ENCODE measurements at places on chromosomes 5 and 9.

DNA sequence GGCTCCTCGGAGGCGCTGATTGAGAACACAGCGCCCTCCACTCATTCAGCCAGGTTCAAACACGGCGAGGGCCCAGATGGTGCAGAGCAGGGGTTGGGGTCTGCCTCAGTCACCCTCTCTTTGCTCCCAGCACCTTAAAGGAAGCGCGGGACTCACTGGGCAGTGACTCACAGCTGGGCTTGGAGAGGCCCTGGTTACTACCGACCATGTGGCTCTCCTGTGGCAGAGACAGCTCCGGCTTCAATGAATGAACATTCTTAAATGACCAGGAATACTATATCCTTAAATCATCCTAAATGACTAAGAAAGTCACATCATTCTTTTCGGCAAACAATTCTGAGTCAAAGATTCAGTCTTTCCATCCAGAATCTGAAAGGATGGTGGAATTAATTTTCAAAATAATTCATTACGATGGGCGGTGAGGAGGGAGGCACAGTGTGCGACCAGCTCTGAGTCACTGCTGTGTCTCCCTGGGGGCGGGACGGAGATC, 1.6 kb upstream of the INPP5E start:
- no peak for DNase-seq

DNA sequence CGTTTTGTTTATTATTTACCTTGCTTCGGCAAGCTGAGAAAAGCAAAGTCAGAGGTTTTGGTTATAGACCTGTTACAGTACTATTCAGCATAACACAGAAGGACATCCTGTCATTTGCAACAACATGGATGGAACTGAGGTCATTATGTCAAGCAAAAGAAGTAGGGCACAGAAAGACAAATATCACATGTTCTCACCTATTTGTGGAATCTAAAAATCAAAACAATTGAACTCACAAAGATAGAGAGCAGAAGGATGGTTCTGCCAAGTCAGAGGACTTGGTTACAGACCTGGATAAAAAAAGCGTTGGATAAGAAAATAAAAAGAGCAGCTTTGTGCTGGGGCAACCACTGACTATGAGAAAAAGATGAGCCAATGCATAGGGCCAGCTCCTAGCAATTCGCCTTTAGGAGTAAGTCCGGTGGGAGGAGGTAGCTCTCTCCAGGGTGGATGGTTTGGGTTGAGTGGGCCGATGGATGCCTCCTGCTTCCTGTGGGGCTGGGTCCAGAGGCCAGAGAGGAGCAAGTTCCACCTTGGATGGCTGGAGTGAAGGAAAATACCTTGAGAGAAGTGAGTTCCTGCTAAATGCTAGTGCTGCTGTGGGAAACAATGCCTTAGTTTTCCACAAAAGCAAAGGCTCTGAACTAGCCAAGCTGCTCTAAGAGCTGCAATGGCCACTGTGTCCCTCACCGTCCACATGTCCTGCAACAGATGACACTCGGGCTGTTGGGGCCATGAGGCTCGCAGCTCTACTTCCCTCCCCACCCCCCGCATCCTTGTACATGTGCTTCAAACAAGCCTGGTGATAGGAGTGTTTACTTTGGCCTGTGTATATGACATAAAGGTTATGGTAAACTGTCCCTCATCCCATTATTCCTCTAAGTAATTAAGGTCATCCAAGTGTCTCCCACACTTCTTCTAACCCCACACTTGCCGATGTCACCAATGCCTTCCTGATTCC, 38.4 kb downstream of the ACOT12 start:
- DNase-seq, result no peak

GRCh38 chr5:72226950-72227349, 93.1 kb downstream of the MRPS27 start:
- no peak for DNase-seq

DNA sequence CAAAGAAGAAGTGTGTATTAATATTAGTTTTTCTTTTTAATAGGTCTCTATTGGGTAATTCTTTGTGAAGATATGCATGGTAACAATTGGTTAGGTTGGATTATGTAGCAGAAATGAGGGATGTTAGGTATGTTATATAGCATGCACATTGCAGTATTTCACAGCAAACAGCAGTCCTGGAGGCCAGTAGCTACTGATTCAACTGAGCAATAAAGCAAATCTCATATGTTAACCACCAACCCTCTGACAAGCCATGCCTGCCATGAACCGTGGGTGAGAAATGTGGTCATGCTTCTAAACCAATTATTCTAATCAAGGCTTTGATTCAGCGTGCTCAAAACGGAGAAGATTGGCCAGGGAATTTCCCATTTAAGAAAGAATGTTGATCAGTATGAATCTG, 313.0 kb upstream of the CDH6 start:
- DNase-seq, result no peak

DNA sequence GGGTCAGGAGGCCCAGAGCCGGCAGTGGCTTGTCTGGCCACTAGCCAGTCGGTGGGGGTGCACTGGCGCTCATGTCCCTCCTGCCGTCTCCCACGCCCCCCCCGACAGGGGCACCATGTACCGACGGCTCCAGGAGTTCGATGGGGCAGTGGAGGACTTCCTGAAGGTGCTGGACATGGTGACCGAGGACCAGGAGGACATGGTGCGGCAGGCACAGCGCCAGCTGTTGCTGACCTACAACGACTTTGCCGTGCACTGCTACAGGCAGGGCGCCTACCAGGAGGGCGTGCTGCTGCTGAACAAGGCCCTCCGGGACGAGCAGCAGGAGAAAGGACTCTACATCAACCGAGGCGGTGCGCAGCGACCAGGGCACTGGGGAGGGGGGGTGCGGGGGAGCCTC, 8.1 kb downstream of the TTC16 start:
- no peak for DNase-seq

DNA sequence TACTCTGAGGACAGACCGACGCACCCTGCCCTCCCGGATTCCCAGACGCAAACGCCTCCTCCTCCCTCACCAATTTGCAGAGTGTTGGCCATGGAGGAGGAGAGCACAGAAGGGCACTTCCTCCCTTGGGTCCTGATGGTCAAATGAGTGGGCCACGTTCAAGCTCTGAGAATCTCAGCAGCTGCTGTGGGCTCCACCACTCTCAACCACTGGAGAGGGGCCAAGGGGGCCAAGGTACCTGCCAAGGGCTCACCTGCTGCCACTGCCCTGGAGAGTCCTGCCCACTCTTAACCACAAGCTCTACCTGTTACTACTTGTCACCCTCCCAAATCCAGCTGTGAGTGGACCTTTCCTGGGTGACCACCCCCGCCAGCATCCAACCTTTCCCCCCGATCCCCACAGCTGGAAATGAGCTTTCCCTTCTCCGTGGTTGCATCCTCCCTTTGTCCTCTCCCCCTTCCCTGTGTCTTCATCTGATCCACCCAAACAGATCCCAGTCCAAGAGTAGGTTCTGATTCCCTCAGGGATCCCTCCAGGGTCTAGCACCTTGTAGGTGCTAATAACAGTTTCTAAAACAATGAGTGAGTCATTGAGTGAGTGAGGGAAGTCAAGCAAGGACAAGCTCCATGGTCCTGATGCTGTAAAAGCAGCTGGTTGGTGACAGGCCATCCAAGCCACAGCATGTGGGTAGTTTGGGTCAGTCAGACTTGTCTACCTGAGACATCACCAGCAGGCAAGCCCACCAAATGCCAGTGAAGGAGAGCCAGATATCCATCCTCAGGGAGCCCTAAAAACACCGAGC, 69.7 kb downstream of the FAM114A2 start:
- DNase-seq, result no peak

GRCh38 chr5:179268399-179268952, 76.8 kb downstream of the ADAMTS2 start:
- no peak for DNase-seq

DNA sequence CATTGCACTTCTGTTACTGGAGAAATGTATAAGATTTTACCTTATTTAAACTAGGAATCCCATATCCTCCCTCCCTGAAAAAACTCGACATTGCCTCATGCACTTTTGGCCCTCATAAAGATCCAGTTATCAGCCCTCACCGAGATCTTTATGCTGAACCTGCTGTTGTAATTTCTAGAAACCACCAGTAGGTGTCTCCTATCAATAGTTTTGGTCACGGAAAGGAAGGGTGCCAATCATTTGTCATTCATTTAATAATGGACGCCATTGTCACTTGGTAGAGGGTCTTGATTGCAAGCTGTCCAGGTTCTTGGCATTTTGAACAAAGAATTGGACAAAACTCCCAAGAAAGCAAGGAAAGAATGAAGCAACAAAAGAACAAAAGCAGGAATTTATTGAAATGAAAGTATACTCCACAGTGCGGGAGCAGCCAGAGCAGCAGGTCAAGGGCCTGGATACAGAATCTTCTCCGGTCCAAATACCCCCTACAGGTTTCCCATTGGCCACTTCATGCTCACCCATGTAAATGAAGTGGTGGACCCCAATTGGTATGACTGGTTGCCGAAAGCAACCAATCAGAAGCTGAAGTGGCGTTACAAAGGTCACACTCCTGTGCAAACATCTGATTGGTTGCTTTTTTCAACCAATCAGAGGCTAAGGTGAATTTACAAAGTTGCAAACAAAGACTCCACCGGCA, 524.3 kb downstream of the PSAT1 start:
- DNase-seq, result peak; percentile 42

- DNase-seq, result peak; percentile 31
These were observed 259.2 kb downstream of the ARRDC3 start for GRCh38 chr5:91123901-91124300.

DNA sequence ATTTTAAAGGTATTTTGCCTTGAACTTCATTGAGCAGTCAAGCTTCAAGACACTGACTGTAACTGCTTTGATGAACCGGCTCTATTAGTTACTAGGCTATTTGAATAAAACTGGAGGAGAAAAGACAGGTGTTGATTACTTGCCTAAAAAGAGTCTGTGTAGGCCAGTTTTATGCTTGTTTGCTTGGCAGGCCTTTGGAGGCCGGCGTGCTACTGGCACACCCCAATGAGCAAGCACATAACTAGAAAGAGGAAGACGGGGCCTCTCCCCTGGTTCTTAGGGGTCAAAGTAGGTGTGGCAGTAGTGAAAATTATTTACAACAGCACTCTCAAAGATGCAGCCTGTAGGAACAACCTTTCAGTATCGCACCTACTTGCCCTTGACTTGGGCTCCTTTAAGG, 2.1 kb upstream of the ZFR start:
- DNase-seq, result no peak

GRCh38 chr9:94882966-94883641, 156.6 kb downstream of the AOPEP start:
- no peak for DNase-seq

DNA sequence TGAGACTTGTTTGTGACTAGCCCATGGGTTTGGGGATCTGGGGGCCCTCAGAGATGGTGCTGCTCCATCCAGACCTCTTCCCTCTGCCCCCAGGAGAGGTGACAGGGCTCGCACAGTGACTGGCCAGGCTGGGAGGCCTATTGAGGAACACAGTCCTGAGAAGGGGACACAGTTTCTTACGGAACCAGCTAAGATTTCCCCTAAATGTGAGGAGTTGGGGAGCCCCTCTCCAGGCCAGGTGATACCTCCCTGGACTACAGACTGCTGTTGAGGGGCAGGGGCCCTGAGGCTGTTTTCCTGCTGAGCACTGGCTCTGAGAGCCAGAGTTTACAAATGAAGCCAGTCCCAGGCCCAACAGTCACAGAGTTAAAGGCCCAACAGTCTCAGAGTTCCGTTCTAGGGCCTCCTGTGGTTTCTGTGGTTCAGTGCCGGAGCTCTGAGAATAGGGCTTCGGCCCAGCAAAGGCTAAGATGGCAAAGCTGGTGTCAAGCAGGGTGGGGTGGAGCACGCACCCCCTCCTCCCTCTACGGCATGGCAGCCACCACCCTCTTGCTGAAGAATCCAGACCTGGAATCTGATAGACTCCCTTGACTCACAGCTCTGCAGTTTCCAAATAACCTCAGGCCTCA, 1.1 kb upstream of the SEMA4D start:
- DNase-seq, result no peak

GRCh38 chr9:89864731-89865130, 259.9 kb downstream of the GADD45G start:
- no peak for DNase-seq

DNA sequence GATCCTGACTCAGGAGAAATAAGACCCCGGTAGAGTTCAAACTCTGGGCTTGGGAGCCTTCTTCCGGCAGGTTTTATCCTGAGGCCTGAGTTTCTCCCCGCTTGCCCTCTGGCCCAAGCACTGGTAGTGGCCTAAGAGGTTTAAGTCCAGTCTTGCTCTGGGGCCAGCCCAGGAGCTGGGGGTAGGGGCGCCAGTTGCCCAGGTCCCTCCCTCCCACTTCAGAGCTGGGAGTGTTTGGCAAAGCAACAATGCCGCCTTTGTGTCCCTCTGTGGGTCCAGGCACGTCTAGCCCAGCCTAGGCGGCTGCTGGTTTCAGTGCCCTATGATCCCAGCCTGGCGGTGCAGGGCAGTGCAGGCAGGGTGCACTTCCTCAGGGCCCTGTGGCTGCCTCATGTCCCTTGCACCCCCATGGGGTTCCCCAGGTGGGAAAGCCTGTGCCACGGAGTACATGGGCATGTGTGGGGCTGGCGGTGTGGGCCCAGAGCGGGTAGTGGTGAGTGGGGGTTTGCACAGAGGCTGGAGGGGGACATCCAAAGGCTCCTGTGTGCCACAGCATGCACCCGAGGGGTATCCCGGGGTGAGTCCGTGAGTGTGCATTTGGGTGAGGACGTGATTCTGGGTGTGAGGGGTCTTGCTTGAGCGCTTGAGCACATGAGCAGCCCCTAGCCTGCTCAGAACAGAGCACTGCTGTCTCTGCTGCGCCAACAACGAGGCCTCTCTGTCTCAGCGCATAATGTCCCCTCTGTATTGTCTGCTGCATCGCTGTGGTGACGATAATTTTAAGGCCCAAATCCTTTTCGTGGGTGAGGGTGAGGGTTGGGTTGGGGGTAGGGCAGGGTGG, 61.7 kb upstream of the PSD2 start:
- no peak for DNase-seq

- DNase-seq, result no peak
These were observed 45.7 kb upstream of the GHR start for GRCh38 chr5:42377496-42377895.

GRCh38 chr5:11400316-11400715, 503.9 kb downstream of the CTNND2 start:
- no peak for DNase-seq

DNA sequence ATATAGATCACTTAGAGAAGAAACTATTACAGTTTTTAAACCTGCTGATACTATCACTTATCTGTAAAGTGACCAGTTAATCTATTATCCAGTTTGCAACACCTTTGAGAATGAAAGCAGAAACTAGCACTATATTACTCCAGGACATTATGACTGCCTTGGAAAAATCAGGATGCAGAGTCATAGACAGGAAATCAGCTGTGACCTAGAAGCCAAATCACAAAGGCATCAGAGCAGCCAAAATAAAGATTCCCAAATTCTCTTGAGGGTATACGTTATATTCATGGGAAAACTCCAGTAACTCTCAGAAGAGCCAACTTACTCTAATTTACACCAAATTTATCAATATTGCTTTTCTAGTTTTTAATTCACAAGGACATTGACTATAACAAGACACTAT, 49.9 kb downstream of the CDO1 start:
- DNase-seq, result no peak

- no peak for DNase-seq
These were observed 187.4 kb upstream of the SLC24A2 start for GRCh38 chr9:19976226-19976625.

DNA sequence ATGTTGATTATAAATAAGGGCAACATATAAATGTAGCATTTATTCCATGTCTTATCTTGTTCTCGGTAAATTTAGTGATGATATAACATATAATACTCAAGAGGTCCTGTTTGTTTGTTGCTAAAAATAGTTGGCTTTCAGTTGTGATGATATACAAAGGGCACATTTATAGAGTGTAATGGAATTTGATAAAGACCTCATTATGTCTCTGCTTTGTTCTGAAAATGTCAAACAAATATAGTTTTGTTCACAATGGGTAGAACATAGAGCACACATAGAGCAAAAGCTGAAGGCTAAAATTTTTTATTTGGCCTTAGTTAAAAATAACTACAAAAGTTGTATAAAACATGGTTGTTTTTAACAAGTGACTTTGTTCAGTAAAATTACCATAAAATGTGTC, 477.1 kb upstream of the SMC2 start:
- DNase-seq, result no peak

Data from fibroblast of skin of right biceps (primary cell).